Esophagus squamous epithelium (tissue), 5 donors: ENCODE measurements at places on chromosomes 12 and 14.

- DNase-seq, result no peak
Measured at GRCh38 chr14:23454445-23454856, 15.1 kb upstream of the NGDN start.

DNA sequence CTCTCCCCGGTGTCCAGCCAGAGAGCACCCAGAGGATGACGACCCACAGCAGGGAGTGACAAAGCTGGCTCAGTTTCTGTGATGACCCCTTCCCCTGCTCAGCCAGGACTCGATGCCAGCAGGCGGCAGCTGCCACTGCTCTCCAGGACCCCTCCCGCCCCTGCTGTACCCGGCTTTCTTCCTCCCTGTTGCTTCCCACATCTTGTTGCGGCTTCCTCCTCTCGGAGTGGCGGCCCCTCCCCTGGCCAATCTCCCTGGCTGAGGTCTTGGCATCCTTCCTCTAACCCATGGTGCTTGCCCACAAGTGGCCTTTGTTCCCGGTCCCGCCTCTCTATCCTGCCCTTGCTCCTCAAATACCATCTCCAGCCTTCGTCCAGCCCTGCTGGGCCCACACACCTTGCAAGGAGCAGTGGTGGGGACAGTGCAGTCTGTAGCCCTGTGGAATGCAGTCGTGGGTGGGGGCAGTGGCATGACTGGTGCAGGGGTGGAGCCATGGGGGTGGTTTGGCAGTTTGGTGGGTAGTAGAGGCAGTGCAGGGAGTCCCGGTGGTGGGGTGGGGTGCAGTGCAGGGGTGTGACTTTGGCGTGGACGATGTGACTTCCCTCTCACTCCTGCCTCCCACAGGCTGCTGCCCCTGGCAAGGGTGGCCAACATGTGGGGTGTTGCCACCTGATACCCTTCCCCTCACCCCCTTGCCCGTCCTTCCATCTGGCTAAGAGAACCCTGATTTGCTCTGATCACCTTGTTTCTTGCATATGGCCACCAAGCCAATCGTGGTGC lies 16.3 kb upstream of the BEGAIN start:
- no peak for DNase-seq

GRCh38 chr14:101402936-101403660 lies 158.2 kb upstream of the DIO3 start:
- DNase-seq, result no peak

GRCh38 chr14:34462132-34462893 lies at the start of gene SPTSSA:
Gene SPTSSA (minus strand): TSS chr14:34462240. CDS start chr14:34462207, 33 bp downstream.
- peak; percentile 63 for DNase-seq

GRCh38 chr12:108270035-108270848 lies 68.9 kb downstream of the CMKLR1 start:
- no peak for DNase-seq

- no peak for DNase-seq
Measured at GRCh38 chr12:68450947-68451260, 118.7 kb upstream of the MDM1 start.

DNA sequence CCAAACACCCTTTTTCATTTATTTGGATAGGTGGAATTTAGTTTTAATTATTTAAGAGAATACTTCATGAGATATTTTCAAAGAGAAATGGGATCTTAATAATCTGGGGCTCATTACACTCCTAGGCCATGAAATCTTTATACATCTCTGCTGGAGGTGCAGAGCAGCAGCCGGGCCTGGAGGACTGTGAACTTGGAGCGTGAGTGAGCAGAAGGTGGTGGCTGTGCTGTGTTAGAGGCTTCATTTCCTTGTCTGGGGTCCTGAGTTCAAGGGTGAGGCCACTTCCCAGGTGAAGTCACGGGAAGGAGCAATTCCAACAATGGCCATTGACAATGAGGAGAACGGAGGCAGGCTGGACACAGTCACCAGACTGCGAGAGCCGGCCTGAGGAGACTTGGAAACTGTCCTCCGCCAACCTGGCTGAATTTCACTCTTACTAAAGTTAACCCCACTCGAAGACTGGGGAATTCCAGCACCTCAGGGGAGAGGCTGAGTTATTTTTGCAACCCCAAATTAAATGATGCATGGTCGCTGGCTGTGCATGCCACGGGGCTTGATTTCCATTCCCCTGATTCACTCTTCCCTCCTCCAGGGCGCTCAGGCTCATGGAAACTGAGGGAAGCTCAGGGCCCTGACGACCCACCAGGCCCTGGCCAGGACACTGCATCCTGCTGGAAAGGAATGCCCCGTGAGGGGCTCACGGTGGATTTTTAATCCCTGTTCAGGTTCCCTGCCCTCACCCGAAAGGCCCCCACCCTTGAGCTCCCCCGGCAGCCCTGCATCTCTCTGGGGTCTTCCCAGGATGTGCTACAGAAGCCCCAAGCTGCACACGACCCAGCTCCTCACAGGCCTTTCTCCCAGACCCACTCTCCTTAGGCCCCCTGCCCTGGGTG lies 22.6 kb upstream of the TRAF3 start:
- no peak for DNase-seq

GRCh38 chr12:91887957-91888356 lies 257.7 kb downstream of the BTG1 start:
- DNase-seq, result no peak

DNA sequence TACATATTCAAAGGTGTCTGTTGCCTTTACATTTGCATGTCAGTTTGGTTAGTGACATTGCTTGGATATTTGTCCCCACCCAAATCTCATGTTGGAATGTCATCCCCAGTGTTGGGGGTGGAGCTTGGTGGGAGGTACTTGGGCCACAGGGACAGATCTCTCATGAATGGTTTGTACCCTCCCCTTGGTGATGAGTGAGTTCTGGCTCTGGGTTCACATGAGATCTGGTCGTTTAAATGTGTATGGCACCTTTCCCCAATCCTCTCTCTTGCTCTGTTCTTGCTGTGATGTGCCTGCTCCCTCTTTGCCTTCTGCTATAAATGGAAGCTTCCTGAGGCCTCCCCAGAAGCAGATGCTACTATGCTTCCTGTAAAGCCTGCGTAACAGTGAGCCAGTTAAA lies 207.9 kb upstream of the DIO3 start:
- no peak for DNase-seq

- no peak for DNase-seq
Measured at GRCh38 chr14:99971941-99972747, 93.1 kb upstream of the EVL start.

DNA sequence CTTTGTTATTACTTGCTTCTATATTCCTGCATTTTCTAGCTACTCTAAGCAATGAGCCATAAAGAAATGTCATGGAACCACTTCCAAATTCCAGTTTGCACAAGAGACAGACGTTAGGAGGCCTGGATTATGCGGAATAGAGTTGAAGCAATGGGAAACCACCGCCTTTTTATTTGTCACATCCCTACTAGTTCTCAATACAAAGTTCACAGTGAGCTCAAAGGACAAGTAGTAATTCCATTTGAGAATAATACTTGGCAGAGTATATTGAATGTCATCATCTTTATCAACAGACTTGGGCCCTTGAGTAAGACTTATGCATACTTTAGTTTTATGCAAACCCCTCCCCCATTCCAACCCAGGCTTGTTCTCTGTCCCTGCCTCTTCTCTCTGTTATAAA lies 3.7 kb upstream of the SLC15A5 start:
- DNase-seq, result no peak

- DNase-seq, result no peak
Measured at GRCh38 chr12:21580748-21581516, 23.7 kb downstream of the GYS2 start.

DNA sequence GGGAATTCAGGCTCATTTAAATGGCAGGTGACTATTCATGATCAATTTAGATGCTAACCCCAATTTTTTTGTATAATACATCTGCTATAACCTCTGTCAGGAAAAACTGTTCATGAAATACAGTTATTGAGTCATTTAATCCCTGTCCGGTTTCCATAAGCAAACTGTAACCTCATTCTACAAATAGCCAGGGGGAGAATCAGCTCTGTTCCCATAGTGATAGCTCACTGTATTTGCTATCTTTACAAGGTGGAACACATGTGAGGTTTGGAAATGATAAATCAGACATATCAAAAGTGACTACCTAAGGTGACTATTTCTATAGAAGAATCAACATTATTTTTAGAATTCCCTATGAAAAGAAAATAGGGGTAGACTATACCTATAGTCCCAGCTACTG lies 38.6 kb upstream of the VPS33A start:
- no peak for DNase-seq

DNA sequence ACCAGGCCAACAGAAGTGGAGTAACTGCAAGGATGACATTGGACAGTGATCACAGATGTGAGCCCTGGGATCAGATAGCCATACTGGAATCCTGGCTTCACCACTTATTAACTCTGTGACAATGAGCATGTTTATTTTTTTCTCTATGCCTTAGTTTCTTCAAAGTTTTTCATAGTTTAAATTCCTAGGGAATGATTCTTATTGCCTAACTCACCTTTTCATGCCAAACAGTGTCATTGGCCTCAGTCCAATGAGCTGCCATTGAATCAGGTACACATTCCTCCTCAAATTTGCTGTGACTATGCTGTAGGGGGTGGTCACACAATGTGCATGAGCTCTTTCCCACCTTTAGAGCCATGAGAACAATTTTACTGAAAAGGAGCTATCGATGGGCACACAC lies 342.3 kb downstream of the SYT1 start:
- no peak for DNase-seq

DNA sequence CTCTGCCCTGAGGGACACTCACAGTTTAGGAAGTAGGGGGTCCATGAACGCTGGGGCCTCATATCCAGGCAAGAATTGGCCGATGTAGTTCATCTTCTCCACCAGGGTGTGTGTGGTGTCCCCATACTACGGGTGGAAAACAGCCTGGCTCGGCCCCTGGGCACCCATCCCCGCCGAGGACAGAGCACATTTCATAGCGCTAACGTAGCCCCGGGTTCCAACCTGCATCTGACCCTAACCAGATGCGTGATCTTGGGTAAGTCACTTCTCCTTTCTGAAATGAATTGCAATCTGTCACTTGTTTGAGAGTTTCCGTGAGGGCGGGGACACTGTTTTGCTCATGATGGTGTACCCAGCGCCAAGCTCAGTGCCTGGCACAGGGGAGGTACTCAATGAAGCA lies 9.0 kb downstream of the HPD start:
- no peak for DNase-seq

DNA sequence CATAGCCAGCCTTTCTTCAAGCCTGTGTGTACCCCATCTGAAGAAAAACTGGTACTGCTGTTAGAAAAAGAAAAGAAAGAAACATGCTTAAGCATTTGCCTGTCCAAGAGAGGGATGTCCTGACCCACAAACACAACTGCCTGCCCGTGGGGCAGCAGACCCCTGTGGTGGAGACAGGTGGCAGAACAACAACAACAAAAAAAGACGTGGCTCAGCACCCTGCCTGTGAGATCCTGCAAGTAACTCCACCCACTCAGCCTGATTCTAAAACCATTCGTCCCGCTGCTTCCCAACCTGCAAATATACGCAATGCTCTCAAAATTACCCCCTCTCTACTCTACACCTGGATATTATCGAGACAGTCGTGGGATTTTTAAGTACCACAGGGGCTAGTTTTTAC lies 64.9 kb upstream of the ZDHHC17 start:
- DNase-seq, result no peak

- DNase-seq, result no peak
Measured at GRCh38 chr12:124388679-124389137, 93.8 kb downstream of the RFLNA start.

GRCh38 chr12:26379777-26380467 lies 184.5 kb downstream of the SSPN start:
- DNase-seq, result no peak

DNA sequence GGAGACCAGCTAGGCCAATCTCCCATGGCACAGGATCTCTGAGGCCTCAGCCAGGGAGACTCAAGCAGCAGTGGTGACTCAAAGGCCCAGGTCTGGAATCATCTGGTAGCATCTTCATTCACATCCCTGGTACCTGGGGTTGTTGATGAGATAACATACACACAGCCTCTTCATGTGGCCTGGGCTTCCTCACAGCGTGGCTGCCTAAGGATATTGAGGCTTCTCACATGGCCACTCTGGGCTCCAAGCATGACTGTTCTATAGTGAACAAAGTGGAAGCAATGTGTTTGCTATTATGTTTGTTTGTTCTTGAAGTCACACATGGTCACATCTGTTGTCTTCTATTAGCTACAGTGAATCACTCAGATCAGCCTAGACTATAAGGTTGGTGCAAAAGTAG lies 584.1 kb downstream of the VRK1 start:
- DNase-seq, result no peak

- DNase-seq, result no peak
Measured at GRCh38 chr14:42001431-42001830, 394.8 kb downstream of the LRFN5 start.

DNA sequence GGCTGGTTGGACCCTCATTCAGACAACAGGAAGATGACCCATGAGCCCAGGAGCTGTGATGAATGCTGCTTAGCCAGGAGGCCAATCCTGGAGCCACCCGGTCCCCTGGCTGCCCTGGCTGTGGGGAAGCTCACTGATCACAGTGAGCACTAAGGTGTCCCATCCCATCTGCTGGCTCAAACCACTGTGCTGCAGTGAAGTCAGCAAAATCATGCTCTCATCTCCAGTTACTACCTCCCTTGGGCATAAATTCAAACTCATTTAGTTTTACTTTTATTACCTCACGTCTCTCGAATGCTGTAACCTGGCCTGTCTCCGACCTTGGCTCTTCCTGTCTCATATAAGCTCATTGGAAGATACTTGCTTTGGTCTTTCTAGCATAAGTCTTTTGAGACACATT lies 112.4 kb downstream of the APAF1 start:
- no peak for DNase-seq

- DNase-seq, result no peak
Measured at GRCh38 chr12:121712190-121712460, 427 bp upstream of the TMEM120B start.

DNA sequence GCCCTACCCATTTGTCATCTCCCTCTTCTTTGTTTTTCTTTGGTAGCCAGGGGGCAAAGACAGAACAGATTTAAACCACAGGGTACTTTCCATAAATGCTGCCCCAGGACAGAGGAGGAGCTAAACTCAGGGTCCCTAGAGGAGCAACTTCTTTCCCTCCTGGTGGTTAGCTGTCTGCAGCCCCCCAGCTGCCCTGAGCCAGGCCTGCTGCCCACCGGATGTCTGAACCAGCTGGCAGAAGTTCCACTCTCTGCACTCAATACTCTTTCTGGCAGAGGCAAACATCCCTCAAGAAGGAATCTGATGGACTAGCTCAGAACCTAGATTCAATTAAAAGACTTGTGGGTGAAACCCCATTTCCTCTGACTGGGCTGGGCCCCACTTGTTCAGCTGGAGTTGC lies 10.7 kb downstream of the VDR start:
- no peak for DNase-seq

GRCh38 chr14:22276913-22277816 lies 311.9 kb downstream of the DAD1 start:
- no peak for DNase-seq

GRCh38 chr12:125187148-125187745 lies 122.0 kb downstream of the AACS start:
- DNase-seq, result no peak
